ENCODE measurements at places on chromosomes 2 and 18. TPM values are rescaled to one million over a fixed set of nuclear protein-coding genes. Genes with fewer than 3 reads are reported as not detected.

Gene AQP12B
- not detected for total RNA-seq

Gene SCN3A
- not detected for total RNA-seq

Gene CCT7
- 241 TPM for total RNA-seq

Gene CYP27A1
- 3.7 TPM for total RNA-seq

Gene SIX2
- 19.5 TPM for total RNA-seq

Gene SCN1A
- not detected for total RNA-seq
